Urinary bladder (tissue), 4 donors: ENCODE measurements at places on chromosomes 6 and 20. TPM values are rescaled to one million over a fixed set of nuclear protein-coding genes. Genes with fewer than 3 reads are reported as not detected.

Gene CYB5R4
- total RNA-seq: 9.4 TPM

DNA sequence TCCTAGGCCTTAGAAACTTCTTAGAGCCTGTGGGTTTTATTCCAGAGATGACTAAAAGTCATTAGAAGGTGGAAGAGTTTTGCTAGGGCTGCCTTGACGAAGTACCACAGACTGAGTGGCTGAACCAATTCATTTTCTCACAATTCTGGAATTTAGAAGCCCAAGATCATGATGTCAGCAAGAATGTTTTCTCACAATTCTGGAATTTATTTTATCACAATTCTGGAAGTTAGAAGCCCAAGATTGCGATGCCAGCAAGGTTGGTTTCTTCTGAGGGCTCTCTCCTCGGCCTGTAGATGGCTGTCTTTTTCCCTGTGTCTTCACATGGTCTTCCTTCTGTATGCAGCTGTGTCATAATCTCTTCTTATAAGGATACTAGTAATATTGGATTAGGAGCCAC lies 672.9 kb upstream of the MARCKS start:
- no peak for DNase-seq

Gene MACROD2
- total RNA-seq: 28.2 TPM

- no peak for DNase-seq
Observed at GRCh38 chr6:120648713-120649112, 685.6 kb downstream of the TBC1D32 start.

DNA sequence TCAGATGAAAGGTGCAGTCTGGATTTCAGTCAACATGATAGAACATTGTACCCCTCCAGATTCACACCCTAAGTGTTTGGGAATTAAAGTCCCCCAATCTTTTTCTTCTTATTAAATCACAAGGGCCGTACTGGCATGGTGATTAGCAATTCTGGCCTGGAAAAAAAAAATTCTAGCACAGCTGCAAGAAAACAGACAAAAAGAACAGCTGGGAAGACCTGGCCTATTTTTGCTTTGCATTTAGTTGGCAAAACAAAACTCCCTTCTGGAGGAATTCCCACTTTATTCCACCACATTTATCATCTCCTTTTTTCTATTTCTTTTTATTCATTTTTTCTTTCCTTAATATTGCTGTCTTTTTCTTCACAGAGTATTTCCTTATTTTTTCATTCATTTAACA lies 39.8 kb upstream of the AKAP12 start:
- no peak for DNase-seq

DNA sequence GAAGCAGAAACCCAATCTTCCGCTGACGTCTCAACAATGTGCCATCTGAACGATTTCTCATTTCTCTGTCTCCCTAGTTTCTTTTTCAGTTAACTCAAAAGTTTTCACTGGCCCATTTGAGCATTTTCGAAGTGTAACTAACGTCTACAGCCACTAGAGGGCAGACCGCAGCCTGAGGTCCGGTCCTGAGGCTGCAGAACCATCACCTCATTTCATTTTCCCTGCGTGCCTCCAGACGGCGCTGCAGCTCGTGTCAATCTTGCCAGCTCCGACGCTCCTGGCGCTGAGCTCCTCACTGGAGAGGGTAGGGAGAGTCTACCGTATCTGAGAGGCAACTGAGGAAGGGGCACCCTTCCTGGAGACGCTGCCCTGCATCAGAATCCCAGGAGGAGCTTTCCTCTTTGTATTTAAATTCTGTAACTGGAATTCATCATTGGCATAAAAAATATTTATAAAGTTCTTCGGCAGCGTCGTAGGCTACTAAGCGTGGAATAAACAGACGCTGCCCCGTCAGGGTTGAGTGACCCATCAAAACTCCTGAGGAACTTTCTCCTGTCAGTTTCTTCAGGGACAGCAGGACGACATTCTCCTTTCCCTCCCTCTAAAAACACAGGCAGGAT lies 28.5 kb upstream of the DTNBP1 start:
- DNase-seq: peak; percentile 50

GRCh38 chr20:21702016-21702415 lies 3.4 kb upstream of the PAX1 start:
- no peak for DNase-seq

Gene ZNF318
- 14.6 TPM for total RNA-seq

DNA sequence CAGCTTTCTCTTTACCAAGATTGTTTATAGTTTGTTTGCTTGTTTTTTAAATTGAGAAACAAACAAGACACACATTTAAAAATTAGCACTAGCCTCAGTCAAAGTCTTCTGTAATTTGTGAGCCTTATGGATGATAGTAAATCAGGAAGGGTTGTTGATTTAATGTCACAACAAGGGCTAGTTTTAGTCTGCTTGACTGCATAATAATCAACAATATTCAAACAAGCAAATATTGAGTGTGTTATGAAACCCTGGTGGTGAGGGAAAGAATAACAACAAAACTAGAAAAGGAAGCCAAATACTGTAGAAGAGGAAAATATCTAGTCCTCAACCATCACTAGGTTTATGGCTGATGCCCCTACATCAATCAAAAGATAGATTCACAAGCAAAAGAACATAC lies 228.6 kb downstream of the TBC1D7 start:
- DNase-seq: no peak

GRCh38 chr6:75202676-75203131 lies 3.1 kb downstream of the COL12A1 start:
- DNase-seq: no peak

- DNase-seq: no peak
Observed at GRCh38 chr20:52103335-52103912, 88.2 kb downstream of the ZFP64 start.

Gene ZBTB9
- total RNA-seq: 7.8 TPM

DNA sequence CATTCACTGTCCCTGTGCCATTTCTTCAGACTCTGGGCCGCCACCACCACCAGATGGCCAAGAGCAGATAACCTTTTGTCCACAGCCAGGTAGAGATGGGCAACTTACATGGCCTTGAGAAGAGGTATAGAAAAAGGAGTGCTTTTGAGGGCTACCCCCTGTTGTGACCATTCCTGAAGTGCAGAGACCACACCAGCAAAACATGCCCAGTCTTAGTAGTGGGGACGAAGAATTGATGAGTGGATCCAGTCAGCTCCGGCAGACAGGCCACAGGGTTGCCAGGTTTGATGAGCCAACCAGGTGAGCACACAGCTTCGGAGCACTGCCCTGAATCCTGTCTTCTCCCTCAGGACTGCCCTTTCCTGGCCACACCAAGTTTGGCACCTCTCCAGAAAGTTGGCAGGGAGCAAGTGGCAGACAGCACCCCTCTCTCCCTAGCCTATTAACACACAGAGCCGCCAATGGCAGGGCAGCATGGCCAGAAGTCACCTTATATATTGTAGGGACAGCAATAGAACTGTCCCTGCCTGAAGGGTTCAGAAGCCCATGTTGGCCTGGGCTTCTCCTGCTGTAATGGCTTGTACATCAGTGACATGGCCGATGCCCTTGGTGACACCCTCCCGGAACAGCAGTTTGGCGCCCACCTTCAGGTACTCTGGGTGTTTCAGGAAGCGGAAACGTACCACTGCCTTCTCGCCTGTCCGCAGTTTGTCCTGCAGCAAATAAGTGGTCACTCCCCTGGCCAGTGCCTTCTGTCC lies 7.8 kb downstream of the GTPBP2 start:
- DNase-seq: no peak

GRCh38 chr6:117558818-117559217 lies 43.5 kb downstream of the GOPC start:
- no peak for DNase-seq

DNA sequence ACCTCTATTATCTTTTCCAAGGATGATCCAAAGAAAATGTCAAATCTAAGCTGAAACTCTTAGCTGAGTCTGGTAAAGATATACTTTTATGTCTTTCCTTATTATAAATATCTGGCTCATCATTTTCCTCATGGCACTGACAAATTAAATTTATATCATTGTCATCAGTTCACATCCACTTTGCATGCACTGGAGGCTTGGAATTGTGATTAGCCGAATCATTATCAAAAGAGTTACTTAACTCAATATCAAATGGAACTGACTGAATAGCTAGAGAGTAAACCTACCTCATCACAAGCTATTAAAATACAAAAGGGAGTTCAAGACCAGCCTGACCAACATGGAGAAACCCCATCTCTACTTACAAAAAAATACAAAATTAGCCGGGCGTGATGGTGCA lies 713.9 kb upstream of the MARCKS start:
- DNase-seq: no peak

- no peak for DNase-seq
Observed at GRCh38 chr20:3071610-3072529, at the start of gene OXT. Gene OXT (plus strand): TSS chr20:3071620. CDS start chr20:3071656, 36 bp downstream.

Gene DSP
- total RNA-seq: 33.9 TPM

GRCh38 chr6:156925718-156926607 lies 148.8 kb downstream of the ARID1B start:
- DNase-seq: no peak

- no peak for DNase-seq
Observed at GRCh38 chr20:6632187-6632586, 135.3 kb upstream of the BMP2 start.

Gene HSPA12B
- total RNA-seq: 10.7 TPM

Gene WASF1
- 14.5 TPM for total RNA-seq

DNA sequence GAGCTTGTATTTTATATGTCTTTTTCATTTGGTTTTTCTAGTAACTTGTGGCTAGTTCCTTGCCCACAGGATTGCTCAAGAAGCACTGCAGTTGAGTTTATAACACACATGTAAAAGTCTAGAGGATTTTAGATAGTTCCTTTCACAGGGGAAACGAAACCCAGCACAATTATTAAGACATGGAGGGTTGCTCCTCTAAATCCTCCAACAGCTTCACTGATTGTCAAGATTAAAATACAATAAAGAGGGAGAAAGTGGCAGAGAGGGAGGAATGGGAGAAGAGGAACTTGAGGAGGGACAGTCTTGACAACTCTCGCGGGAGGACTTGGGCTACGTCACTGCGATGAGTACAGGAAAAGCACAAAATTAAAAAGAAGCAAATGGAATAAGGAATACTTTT lies 9.7 kb upstream of the TBC1D7 start:
- DNase-seq: no peak

- DNase-seq: no peak
Observed at GRCh38 chr6:134446218-134446848, 128.4 kb upstream of the SGK1 start.

DNA sequence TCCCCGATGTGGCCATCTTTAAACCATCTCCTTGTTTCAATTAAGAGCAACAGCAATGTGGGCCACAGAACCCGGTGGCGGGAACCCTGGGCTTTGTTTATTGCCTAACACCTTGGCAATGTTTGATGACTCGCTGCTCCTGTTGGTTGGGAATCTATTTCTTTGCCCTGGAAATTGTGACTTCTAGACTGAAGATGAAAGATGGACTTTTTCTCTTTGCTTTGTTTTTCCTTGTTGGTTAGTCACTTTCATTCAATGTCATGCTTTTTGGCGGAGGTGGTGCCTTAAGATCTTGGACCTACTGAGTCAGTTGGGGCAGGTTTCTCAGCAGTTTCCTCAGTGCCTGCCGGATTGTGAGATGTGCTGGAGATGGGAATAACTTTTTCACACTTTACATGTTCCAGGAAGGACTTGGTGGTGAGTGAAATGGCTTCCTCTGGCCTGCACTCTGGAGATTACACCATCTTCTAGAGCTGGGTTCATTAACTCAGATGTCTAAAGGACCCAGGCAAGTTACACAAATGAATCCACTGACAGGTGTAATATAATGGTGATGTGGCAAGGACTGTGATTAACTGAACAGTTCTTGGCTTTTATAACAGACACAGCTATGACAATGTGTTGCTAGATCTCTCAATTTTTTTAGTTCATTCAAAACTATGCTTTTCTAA lies 56.3 kb downstream of the TSHZ2 start:
- DNase-seq: no peak

DNA sequence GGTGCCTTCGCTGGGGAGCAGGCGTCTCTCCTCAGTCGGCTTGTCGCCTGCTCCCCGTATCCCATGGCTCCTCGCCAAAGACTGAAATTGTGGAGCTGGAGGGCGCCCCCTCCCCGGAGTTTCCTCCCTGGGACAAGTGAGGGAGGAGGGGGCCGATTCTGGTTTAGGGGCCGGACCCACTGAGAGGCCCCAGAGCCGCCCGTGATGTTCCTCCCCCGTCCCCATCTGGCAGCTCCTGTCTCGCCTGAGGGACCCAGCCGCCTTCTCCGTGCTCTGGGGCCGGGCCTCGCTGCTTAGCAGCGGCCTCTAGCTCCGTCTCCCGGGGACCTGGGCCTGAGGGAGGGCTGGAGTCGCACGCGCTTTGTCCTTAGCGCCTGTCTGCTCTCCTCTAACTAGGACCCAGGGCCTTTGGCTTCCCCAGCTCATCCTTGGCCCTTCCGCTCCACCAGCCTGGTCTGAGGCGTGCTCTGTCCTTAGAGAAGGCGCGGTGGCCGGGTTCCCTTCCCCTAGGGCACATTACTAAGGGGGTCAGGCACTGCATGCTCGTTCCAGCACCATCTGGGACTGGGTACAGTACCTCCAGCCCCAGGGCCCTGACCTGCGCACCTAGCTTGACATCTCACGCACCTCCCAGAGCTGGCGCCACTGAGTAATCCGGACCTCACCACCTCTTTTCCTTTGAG lies 29.7 kb downstream of the SLC12A5 start:
- DNase-seq: no peak

Gene KCNQ5
- 3.0 TPM for total RNA-seq

DNA sequence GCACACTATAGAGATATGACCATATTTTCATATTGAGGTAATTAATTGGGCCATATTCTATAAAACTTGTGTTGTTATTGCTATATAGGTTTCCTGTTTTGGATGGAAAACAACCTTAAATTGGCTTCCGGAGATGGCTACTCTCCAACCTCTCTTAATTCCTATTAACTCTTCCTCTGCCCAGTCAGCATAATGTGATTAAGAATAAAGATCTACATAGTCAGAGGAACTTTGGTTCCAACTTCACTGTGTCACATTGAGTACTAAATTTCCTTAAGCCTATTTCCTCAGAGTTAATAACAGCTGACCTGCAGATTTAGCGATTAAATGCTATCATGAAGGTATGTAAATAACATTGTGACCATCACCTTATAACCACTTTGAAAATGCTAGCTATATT lies 67.7 kb downstream of the PTPRK start:
- no peak for DNase-seq

DNA sequence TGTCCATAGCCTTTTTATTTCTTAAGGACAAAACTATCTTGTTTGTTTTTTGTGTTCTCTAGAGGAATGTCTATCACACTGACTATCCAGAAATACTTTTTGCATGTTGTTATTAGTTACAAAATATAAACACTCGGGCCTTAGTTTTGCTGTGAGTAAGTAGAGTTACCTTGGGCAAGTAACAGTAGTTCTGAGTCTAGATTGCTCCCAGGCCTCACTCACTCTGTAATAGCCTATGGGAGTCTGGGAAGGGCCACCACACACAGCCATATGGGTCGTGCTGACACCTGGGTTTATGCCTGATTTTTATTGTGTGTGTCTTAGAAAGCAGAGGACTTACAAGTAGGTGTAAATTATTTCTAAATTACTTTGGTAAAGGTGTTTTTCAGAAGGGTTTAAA lies 185.8 kb downstream of the TMEM242 start:
- no peak for DNase-seq

- DNase-seq: no peak
Observed at GRCh38 chr6:138695193-138695592, 78.4 kb upstream of the CCDC28A start.

Gene LGSN
- total RNA-seq: not detected

Gene EPPIN
- total RNA-seq: not detected

GRCh38 chr6:124659427-124659826 lies 302.8 kb upstream of the RNF217 start:
- DNase-seq: no peak
